NCI-H526 treated with DMSO at 0.1 percent for 48 hours (cell line): ENCODE measurements at places on chromosomes 11 and 22.
A peak's percentile ranks its signal among the peaks of the same experiment; 100 is the strongest.

DNA sequence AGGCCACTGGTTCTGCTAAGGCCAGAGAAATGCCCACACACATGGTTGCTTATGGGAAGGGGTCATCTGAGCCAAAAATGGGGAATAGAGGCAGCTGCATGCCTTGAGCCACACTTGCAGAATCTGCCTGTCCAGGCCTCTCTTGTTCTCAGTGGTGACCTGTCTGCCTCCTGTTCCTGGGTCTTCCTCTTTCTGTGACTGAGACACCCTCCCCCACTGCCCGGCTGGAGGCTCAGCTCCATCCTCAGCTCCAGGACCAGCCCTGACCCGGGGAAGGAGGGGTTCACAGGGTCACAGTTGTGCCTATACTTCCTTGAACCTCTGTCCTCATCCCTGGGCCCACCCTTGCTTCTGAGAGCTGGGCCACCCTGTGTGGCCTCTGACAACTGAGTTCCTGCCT lies 52.3 kb downstream of the CSF2RB start:
- DNase-seq: no peak

GRCh38 chr11:15213471-15214231 lies 98.9 kb downstream of the INSC start:
- peak; percentile 58 for DNase-seq

- no peak for DNase-seq
Measured at GRCh38 chr11:22734628-22735345, 68.4 kb downstream of the GAS2 start.

DNA sequence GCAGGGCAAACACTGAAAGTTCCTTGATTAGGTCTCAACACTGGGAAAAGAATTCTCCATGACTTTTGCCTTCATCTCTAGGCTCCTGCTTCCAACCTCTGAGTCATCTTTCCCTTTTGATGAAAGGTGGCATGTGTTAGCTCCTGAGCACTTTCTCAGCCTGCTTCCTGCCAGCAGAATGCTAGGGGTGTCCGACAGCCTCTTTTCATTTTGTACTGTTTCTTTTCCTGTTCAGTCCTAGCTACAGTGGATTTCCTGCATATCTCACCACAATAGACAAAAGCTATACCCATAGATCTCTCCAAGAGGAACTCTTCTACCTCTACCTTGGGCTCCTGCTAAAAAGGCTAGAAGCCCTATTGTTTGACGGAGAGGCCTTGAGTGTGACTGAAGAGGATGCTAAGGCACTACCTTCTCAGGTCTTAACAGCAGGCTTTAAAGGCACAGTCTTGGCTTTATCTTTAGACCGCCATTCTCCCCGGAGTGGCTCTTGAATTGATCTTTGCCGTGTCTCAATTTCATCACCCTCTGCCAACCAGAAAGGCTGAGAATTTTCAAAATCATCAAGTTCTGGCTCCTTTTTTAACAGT lies 145.5 kb downstream of the RBFOX2 start:
- DNase-seq: no peak

- DNase-seq: no peak
Measured at GRCh38 chr11:8757047-8757446, 74.5 kb downstream of the RPL27A start.

GRCh38 chr11:35223371-35223796 lies 84.4 kb downstream of the CD44 start:
- DNase-seq: no peak
